Amniotic stem cell (primary cell): ENCODE measurements at places on chromosomes 1 and 21.

- no peak for DNase-seq
Measured at GRCh38 chr1:32775640-32776337, 41.4 kb downstream of the YARS1 start.

DNA sequence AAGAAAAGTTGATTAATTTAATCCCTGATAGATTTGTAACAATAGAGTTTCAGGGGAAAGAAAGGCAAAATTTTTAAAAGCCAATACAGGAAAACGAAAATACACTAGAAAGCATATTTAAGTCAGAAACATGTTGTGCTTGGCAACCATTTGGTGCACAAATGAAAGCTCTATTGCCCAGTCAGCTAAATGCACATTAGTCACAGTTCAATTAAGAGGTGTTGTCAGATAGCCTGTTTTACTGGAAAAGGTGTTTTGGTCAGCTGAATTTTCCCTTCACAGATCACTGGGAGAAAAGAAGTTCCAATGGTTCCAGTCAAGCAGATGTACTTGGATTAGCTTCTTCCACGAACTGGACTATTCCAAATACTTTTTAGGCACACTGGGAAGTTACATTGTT, 25.4 kb downstream of the RGS4 start:
- no peak for DNase-seq

DNA sequence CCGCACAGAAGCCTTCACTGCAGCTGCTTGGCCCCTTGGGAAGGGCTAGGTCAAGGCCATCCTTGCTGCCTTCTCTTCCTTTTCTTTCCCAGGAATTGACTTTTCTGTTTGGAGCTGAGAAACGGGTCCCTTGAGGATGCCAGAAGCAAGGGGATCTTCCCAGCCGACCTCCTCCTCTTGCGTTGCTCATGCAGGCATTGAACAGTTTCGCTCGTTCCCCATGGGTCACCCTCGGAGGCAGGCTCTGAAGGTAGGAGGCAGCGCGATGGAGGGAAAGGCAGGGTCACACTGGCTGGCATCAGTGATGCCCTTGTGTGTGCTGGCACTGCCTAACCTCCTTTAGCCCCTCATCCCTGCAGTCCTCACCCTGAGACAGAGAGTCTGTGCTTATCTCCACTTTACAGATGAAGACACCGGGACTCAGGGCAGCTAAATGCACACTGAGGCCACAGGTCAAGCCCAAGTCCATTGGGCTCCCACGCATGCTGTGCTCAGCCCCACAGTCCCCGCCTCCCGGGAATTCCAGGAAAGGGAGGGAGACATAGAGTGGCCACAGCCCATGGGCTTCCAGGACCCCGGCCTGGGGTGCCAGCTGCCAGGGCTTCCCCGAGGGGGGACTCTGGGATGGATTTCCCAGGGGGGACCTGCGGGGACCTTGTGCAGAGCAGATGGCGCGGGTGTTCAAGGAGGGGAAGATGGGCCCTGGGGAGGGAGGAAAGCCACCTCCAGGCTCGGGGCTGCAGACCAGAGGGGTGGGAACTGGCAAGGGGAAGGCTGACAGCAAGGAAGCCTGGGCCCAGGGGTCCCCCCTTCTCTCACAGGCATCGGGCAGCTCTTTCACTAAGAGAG, 90.2 kb downstream of the SPSB1 start:
- DNase-seq, result no peak

- DNase-seq, result peak; percentile 35
Measured at GRCh38 chr1:158998781-158999161, 10.9 kb upstream of the IFI16 start.

DNA sequence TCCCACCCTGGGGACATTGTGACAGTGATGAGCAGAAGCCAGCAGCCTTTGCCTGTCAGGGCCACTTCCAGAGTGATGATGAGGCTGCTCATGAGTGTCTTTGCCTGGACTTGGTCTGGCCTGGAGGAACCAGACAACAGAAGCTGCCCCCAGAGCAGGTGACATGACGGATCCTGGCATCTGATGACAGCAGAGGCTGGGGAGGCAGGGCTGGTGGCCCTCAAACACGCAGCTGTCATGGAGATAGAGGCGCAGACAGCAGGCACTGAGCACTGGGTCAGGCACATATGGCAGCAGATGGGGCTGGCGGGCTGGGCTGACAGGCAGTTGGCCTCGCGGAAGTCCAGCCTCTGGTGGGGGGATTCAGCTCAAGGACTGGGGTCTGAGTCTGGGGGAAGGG, 66.4 kb upstream of the STUM start:
- no peak for DNase-seq

DNA sequence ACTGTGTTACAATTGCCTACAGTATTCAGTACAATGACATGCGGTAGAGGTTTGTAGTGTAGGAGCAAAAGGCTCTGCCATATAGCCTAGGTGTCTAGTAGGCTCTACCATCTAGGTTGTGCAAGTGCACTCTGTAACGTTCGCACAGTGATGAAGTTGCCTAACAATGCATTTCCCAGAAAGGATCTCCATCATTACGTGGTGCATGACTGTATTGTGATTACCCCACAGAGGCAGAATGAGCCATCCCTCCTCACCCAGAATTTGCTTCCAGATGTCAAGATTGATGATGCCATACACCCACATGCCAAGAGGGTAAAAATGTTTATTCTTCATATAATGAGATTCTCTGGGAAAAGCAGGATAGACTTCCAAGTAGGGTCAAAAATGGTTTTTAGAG, 199.3 kb upstream of the CTTNBP2NL start:
- DNase-seq, result no peak

DNA sequence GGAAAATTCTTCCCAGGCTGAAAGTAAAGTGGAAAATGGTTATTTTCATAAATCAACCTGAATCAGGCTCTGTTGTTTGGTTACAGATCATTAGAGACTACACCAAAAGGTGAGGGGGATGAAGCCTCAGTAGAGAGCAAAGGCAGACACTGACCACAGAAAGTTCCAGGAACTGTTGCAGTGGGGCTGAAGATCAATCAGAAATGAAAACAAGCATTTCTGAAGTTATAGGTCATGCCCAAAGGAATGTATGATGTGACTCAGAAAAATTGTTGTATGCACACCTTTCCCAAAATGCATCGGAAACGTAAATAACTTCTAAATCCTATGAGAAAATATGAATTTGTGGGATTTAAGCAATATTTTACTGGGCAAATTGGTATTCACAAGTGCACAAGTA, 63.3 kb downstream of the FYB2 start:
- no peak for DNase-seq

GRCh38 chr1:232357416-232357815, 272.5 kb downstream of the SIPA1L2 start:
- DNase-seq, result no peak

DNA sequence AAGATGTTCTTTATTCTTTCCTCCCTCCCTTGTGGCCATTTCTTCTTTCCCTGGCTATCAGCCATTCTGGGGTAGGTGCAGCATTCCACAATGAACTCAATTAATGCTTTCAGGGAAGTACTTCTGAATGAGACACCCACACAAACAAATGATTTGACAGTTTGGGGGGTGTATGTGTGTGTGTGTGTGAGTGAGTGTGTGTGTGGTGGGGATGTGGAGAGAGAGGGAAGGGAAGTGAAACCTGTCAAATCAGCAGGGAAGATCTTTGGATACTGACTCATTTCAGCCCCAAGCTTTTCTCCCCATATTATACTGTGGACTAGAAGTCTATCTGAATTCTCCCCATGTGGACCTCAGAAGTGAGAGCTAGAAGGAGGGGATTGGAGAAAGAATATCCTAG, 154.9 kb upstream of the CD34 start:
- DNase-seq, result no peak

GRCh38 chr1:34780528-34780927, 486 bp upstream of the GJB3 start:
- no peak for DNase-seq

- no peak for DNase-seq
Measured at GRCh38 chr21:45380566-45380965, 24.4 kb upstream of the COL18A1 start.

- DNase-seq, result no peak
Measured at GRCh38 chr1:165254376-165254775, 102.1 kb downstream of the LMX1A start.

DNA sequence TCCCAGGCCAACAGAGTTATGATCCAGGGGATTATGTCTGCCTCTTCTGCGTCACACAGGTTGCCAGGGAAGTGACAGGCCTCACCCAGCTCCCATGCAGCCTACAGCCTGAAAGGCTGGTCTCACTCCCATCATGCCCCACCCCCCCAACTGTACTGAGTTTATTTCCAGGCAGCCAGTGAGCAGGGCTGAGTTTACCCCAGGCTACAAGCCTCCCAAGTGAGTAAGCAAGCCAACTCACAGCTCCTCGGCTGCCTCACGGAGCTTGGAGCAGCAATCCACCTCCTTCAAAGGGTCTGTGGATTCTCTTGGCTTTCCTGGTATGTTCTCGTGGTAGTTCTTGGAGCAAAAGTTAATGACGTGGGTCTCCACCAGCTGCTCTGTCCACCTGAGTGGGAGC, 1147.6 kb upstream of the ADGRL4 start:
- no peak for DNase-seq

DNA sequence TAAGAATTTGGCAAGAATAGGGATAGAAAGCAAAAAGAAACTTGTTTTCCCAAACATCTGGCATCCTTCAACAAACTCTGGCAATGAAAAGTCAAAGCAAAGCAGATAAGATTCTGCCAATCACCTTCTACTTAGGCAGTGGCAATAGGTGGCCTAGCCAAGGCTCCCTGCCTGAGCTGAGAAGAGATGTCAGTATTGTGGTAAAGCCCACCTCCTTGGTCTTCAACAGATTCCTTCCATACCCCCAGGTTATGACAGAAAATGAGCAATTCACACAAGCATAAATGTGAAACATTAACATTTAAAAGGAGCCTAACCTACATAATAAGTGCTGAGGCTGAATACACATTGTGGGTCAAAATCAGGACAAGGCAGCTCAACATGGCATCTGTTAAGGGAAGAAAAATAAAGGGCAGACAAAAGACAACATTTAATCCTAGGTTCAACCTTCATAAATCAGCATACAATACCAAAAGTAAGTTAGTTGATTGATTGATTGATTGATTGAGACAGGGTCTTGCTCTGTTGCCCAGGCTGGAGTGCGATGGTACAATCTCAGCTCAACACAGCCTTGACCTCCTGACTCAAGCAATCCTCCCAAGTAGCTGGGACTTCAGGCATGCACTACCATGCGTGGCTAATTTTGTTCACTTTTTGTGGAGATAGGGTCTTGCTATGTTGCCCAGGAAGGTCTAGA, 123.1 kb downstream of the AKT3 start:
- DNase-seq, result no peak

DNA sequence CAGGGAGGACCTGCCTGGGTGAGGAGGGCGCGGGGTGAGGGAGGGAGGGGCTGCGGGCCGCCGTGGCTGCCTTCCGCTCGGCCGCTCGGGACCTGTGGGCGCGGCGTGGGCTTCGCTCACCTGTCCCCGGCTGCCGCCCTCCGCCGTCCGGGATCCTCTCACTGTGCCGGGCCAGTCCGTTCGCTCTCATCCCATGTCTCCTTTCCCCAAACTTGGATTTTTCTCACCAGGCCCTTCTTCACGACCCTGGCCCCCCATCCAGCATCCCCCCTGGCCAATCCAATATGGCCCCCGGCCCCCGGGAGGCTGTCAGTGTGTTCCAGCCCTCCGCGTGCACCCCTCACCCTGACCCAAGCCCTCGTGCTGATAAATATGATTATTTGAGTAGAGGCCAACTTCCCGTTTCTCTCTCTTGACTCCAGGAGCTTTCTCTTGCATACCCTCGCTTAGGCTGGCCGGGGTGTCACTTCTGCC, 362 bp downstream of the ZBTB48 start:
- DNase-seq, result no peak

GRCh38 chr1:223695941-223696340, 16.4 kb upstream of the CAPN2 start:
- no peak for DNase-seq

DNA sequence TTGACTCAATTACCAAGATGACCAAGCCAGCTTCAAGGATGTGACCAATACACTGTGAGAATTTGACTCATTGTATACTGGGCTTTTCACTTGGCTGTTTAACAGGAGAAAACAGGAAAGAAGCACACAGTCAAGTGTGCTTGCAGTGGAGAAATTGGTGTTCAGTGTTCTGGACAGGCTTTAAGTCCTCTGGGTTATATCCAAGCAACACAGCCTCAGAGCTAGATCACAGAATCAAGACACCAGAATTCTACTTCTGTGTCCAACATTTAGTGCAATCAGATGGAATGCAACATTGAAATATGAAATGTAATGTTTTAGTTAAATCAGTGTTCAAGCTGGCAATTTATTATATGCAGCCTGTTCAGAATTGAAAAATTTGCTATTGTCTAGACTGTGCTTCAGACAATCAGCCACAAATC, 694.4 kb downstream of the LTN1 start:
- no peak for DNase-seq

GRCh38 chr1:149929856-149930255, 2.3 kb upstream of the SF3B4 start:
- no peak for DNase-seq

DNA sequence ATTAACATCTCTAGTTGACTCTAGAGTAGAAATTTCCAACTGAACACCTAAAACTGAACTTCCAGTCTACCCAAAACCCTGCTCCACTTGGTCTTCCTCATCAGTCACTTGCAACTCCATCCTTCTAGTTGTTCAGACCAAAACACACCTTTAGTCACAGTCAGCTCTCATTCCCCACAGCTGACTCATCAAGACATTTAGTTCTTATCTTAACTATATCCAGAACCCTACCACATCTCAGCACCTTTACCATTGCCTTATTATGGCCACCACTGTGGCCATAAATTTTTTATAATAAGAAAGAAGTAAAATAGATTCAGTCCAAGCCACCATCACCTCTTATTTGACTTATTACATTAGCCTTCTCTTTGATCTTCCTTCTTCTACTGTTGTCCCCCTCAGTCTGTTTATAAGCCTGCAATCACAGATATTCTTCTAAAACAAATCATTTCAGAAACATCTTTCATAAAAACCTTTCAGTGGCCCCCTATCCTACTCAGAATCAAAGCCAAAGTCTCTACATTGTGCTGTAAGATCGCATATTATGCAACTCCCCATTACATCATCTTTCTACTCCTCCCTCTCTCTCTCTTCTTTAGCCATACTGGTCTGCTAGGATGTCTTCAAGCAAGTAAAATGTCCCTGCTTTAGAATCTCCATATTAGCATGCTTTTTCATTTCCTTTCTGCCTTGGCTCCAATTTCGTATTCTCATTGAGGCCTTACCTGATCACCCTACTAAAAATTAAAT, 275.9 kb downstream of the LRRC40 start:
- DNase-seq, result no peak

DNA sequence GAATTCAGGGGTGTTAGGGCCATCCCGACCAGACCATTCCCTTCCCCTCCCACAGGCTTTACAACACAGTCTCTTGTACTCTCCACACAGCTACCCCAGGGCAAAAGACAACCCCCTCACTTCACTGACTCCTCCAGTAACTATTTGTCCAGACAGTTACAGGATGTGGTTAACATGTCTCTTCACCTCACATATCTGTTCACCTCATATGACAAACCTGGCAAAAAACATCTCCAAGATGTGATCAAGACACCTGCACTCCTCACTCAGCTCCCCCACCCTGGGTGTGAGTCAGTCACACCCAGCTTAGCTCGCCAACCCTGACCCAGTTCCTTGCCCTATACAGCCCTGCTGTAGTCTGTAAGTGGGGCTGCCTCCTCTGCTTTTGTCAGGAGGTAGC, 490.5 kb upstream of the CHRM3 start:
- DNase-seq, result no peak

GRCh38 chr1:111666828-111667227, 47.2 kb downstream of the RAP1A start:
- no peak for DNase-seq
